ENCODE measurements at places on chromosomes 1 and 21. TPM values are rescaled to one million over a fixed set of nuclear protein-coding genes. Genes with fewer than 3 reads are reported as not detected.

GPR137B gene
- 15.4 TPM for total RNA-seq

IVNS1ABP gene
- total RNA-seq: 23.9 TPM

OR2T29 gene
- not detected for total RNA-seq

ZMYM4 gene
- total RNA-seq: 42.4 TPM

RPF1 gene
- total RNA-seq: 37.7 TPM

AUNIP gene
- 2.6 TPM for total RNA-seq

CA6 gene
- total RNA-seq: not detected

ITLN2 gene
- total RNA-seq: not detected

CFHR2 gene
- not detected for total RNA-seq

LCE4A gene
- total RNA-seq: not detected

CFH gene
- 23.5 TPM for total RNA-seq

TMEM51 gene
- total RNA-seq: 1.5 TPM

KRTAP21-2 gene
- not detected for total RNA-seq

GSTM5 gene
- total RNA-seq: 4.4 TPM

CHD5 gene
- total RNA-seq: under 0.01 TPM

KLHDC9 gene
- 0.20 TPM for total RNA-seq

OR2AK2 gene
- total RNA-seq: not detected

SYCP1 gene
- total RNA-seq: not detected

AMY2A gene
- not detected for total RNA-seq

LPAR3 gene
- 0.37 TPM for total RNA-seq

FYB2 gene
- not detected for total RNA-seq

HLX gene
- total RNA-seq: 5.1 TPM

ARF1 gene
- total RNA-seq: 258 TPM

ITPKB gene
- total RNA-seq: 7.7 TPM

SIKE1 gene
- total RNA-seq: 41.2 TPM

HES2 gene
- under 0.01 TPM for total RNA-seq
